ENCODE measurements at places on chromosomes 2 and 18.

DNA sequence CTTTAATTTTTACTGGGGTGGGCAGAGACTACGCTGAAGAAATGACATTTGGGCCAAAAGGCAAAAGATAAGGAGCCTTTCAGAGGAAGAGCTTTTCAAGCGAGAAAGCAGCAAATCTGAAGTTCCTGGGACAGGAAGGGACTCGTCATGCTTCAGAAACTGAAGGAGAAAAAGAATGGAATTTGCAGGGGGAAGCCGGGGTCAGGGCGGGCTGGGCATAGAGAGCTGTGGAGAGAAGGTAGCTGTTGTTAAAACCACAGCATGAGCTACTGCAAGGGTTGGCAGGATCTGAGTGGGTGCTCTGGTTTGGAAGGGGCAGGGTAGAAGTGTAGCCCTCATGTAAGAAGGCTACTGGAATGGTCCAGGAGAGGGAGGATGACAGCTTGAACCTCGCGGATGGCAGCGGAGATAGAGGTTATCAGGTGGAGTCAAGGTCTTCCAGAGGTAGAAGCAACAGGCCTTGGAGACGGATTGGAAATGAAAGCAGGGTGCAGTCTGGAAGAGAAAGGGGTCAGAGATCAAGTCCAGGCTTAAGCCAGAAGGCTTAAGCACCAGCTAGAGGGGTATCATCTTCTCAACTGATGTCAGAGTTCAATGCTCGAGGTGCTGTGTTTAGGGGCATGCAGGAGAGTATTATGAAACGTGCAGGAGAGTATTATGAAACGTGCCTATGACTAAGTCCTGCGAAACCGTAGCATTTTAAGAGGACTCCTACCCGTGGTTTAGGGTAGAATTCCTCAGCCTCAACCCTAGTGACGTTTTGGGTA is 18.9 kb downstream of the ATP8B1 start:
- DNase-seq = peak; percentile 33

DNA sequence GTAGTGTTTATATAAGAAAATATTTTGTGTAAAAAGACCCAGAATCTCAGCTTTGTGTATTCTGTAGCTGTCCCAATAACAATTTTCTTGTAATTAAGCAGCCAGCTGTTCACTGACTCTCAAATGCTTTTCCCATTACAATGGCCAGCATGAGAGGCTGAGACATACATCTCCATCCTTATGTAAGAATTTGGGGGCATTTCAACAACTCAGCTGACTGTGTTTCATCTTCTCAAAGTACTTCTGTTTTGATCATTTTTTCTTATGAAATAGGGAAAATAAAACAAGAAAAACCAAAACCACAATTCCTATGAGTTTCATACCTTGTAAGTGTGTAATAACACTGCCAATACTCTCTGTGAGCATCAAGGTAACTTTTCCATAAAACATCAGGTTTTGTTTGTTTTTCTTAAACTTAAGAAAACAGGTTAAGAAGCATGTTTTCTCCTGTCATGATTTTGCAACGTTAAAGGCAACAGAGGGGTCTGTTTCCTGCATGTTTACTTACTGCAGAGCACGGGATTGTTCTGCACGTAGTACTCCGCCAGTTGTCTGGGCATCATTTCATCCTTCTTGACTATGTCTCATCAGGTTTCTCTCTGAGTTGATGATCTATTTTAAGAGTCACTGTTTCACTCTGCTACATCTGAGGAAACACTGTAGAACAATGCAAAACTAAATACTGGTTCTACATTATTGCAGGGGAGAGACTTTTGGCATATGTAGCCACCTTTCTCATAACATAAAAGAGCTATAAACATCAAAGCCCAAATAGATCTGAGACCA is 62.9 kb upstream of the CYRIA start:
- DNase-seq = no peak

DNA sequence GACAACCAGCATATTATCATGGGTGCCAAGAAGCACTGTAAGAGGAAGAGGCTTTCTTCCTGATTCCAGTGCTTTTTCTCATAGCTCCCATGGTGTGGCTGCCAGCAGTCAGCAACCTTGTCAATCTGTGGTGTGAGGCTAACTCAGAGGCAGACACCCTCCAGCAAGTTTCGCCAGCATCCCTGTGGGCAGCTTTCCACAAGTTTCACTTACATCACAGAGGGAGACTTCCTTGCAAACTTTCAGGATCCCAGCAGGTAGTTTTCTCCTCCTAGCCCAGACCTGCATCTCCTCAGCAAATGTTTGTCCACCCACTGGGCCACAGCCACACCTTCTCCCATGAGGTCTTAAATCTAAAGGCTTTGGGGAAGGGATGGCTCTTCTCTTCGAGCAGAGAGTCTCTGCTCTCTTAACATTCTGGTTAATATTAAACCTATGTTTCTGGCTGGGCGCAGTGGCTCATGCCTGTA is 9.1 kb downstream of the DNAH7 start:
- no peak for DNase-seq

DNA sequence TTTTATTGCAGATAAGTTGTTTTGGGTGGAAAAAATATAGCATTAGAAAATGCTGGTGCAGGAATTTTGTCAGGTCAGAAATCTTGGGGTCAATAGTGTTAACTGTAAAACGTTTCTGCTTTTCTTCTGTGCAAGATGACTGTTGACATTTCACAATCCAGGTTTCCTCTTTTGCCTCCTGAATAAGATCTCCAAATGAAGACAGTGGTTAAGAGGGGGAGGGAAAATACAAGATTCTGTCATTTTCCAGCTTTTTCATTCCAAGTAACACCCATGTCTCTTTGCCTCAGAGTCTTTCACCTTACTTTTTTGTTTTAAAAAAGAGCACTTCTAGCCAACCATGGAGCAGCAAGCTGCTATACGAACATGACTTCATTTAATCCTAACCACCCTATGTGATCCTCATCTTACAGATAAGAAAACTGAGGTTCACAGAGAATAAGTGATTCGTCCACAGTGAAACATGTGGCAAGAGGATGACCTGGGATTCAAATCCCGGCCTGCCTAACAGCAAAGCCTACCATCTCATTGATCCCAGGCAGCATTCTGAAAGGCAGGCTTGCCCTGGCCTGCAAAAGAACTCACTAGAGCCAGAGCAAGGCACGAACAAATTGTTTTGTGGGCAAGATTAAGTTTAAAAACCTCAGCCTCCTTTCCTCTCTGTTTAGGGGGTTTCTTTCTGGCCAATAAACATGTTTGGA is 3.0 kb downstream of the PLEK start:
- DNase-seq = no peak

DNA sequence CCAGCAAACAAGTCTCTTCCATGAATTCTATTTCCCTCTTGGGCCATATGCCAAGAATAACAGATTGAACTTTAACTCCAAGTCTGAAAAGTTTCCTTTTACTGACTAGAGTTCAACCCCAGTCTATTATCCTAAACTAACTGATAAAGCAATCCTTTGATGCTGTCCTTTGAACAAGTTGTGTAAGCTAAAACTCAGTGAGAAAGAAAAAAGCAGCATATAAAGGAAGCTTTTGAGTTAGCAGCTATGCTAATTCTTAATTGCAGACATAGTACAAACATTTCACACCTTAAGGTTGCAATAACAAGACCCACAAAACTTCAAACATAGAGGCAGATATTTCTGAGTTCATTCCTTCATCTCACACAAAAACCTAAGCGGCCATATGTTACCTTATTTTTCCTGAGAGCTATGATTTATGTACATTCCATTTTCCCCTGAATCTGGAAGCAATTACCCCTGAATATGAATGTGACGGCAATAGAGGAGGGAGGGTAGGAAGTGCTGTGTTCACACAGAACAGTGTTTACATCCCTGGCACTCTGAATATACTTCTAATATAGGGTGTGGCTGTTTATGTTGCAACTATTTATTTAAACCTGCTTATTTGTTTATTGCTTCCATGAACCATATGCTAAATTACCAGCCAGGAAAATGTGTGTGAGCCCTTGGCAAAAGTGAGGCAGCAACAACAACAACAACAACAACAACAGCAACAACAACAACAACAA is 180.6 kb downstream of the IRS1 start:
- DNase-seq = peak; percentile 11

GRCh38 chr2:38187541-38188011 is 111.6 kb upstream of the CYP1B1 start:
- peak; percentile 77 for DNase-seq

DNA sequence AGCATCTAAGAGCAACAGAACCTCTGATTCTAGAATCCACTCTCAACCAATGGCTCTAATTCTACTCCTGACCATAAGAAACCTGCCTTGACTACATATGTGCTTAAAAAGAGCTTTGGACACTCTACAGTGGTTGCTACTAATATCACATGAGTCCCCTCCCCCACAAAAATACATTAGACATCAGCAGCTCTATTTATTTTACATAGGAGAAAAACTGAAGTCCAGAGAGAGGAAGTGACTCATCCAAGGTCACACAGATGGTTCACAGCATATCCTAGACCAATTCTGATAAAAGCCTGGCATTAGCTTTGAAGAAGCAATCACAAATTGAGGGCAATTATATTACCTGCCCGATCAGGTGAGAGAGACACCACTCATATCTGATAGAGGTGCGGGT is 49.8 kb downstream of the ALK start:
- no peak for DNase-seq

DNA sequence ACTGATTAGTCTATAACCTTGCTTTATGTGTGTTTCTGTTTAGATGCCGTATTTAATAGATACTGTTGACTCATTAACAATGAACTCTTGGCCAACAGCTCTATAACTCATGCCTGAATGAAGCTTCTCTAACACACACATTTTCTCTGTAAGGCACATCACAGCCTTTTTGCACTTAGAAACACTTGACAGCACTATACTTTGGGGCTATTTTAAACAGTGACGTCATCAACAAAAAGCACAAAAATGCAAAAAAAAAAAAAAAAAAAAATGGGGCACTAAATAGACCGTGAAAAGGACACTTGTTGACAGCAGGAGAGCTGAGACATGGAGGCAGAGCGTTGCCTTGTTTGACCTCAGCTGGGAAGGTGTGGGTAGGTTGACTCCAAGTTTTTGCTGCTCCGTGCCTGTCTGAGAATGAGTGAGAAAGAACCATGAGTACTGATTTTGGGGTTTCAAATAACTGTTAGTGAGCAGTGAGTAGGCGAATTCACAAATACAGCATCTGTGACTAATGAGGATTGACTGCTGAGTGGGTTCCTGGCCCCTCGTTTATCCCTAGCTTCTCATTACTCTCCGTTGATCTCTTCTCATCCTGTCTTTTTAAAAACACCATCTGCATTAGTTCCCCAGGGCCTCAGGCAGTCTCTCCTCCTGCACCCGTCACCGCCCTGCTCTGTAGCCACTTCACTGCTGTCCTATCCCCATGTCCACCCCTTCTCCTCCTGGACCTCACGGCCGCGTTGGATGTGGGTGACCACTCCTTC is 24.4 kb downstream of the SPP2 start:
- DNase-seq = no peak

- DNase-seq = no peak
Measured at GRCh38 chr2:218536804-218537494, 31.2 kb downstream of the USP37 start.

DNA sequence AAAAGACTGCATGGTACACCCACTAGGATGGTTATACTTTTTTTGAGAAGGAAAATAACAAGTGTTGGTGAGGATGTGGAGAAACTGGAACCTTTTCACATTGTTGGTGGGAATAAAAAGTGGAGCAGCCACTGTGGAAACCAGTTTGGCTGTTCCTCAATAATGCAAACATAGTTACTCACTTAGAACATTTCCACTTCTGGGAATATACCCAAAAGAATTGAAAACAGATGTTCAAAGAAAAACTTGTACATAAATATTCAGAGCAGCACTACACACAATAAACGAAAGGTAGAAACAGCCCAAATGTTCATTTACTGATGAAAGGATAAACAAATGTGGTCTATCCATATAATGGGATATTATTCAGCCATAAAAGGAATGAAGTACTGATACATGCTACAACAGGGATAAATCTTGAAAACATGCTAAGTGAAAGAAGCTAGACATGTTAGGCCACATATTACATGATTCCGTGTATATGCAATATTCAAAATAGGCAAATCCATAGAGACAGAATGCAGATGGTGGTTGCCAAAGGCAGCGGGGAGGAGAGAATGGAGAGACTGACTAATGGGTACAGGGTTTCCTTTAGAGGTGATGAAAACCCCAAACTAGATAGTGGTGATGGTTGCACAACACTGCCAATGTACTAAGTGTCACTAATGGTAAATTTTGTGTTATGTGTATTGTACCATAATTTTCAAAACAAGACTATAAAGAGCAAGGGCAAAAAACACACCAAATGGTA is 20.9 kb upstream of the LMAN1 start:
- DNase-seq = peak; percentile 21

DNA sequence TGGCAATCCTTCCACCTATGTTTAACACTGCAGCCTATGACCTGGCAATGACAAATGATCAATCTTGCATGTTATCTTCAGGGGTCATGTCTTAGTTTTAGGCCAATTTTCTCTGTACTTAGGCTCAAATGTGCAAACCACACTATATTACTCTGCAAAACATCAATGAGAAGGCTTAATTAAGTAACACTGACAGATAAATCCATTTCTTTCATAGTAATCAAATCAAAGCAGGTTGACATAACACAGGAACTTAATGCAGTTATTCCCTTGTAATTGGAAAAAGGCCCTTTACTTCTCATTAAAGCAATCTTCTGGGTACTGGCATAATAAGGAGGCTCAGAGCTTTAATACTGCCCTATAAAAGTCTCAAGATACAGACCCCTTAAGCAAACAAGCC is 114.4 kb downstream of the TCF4 start:
- no peak for DNase-seq

- no peak for DNase-seq
Measured at GRCh38 chr18:49227441-49228165, 232.8 kb downstream of the DYM start.

- no peak for DNase-seq
Measured at GRCh38 chr2:208546107-208546506, 139.5 kb downstream of the PTH2R start.

DNA sequence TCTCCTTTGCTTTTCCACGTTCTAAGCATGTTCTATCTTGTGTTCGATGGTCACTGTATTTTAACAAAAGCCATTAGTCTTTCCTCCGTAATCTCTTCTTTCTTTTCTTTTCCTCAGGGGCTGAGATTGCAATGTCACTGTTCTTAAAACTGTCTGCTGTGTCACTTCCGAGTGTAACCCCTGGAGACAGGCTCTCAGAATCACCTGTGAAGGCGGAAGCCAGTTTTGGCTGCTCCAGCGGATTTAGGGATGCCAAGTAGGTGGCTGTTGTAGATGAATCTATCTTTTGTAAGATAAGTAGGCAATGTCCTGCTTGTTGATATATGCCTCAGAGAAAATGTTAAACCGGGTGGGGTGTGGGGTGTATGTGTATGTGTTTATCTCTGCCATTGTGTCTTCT is 94.7 kb upstream of the L3MBTL4 start:
- no peak for DNase-seq

GRCh38 chr2:10395893-10396292 is 52.2 kb downstream of the ODC1 start:
- no peak for DNase-seq

GRCh38 chr18:848062-848861 is 36.2 kb upstream of the YES1 start:
- no peak for DNase-seq

Data from GM03348 (cell line).